ENCODE measurements at places on chromosomes 12 and 14.
A peak's percentile ranks its signal among the peaks of the same experiment; 100 is the strongest.

- no peak for DNase-seq
These were observed 6.7 kb upstream of the FBRSL1 start for GRCh38 chr12:132483208-132483607.

GRCh38 chr12:131176926-131177325 lies 223.2 kb downstream of the ADGRD1 start:
- DNase-seq = no peak

GRCh38 chr12:130335517-130336392 lies 1.9 kb upstream of the PIWIL1 start:
- DNase-seq = peak; percentile 50

GRCh38 chr12:125255935-125256633 lies 190.8 kb downstream of the AACS start:
- no peak for DNase-seq

GRCh38 chr12:575129-575502 lies 88.1 kb downstream of the NINJ2 start:
- no peak for DNase-seq

GRCh38 chr12:15544589-15544988 lies 222.3 kb downstream of the PTPRO start:
- no peak for DNase-seq

DNA sequence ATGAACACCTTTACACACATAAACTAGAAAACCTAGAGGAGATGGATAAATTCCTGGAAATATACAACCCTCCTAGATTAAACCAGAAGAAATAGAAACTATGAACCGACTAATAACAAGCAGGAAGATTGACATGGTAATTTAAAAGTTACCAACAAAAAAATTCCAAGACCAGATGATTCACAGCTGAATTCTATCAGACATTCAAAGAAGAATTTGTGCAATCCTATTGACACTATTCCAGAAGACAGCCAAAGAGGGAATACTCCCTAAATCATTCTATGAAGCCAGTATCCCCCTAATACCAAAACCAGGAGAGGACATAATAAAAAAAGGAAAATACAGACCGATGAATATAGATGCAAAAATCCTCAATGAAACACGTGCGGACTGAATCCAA lies 102.6 kb upstream of the KRR1 start:
- no peak for DNase-seq

DNA sequence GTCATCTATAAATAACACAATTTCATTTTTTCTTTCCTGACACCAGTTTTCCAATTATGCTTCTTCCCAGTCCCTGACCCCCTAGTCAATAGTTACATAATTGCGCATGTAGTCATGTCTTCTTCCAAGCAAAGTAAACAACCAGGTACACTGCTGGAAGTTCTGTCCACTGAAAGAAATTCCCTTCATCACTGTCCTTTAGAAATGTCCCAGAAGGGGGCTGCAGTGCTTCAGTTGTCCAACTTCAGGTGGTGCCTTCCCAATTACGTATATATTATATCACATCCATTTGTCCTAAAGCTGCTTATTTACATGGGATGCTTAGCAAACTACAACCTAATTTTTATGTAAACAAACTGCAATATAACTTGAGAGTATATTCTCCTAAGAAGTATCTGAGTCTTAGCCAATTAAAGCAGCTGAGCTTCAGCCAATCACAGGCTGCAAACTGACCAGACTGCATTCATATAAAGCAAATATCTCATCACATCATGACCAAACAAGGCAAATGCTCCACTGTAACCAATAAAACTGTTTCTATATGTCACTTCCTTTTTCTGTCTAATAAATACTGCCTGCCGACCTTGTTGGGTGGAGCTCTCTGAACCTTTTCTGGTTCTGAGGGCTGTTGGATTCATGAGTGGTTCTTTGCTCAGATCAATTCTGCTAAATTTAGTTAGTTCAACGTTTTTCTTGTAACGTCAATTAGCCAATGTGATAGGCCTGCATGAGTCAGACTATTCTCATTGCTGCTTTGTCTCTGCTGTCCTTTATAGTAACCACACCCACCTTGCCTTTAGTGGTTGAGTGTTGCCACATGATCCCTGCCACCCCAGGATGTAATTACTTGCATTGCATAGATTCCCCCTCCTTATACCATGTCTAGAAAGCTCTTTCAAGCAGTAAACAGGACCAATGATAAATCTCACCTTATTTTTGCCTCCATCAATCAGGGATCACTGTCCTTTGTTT lies 239.3 kb downstream of the ALG10B start:
- DNase-seq = no peak

Measured in activated CD4-positive, alpha-beta T cell treated with anti-CD3 and anti-CD28 coated beads, Interleukin-2, amount 10 ng/mL, durations not matched to agents 7 days and 5 days (primary cell).